ENCODE measurements at places on chromosomes 7 and 10. TPM values are rescaled to one million over a fixed set of nuclear protein-coding genes. Genes with fewer than 3 reads are reported as not detected.

- DNase-seq = no peak
Measured at GRCh38 chr7:84256571-84256971, 62.0 kb upstream of the SEMA3A start.

- DNase-seq = no peak
Measured at GRCh38 chr10:109647627-109648026, 275.7 kb downstream of the XPNPEP1 start.

DNA sequence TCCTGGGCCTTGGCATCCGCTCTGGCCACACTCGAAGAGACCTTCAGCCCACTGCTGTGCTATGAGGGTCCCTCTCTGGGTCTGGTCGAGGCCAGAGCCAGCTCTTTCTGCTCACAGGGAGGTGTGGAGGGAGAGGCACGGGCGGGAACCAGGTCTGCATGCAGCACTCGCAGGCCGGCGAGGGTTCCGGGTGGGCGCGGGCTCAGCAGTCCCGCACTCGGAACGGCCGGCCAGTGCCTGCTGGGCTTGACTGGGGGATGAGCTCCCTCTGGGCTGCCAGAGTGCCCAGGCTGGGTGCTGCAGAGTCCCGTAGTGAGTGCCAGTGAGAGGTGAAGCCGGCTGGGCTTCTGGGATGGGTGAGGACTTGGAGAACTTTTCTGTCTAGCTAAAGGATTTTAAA, 882.7 kb downstream of the XPNPEP1 start:
- DNase-seq = no peak

HOXA10 gene
- 14.6 TPM for total RNA-seq

LRRC18 gene
- not detected for total RNA-seq

ZNF467 gene
- total RNA-seq = 2.5 TPM

DNA sequence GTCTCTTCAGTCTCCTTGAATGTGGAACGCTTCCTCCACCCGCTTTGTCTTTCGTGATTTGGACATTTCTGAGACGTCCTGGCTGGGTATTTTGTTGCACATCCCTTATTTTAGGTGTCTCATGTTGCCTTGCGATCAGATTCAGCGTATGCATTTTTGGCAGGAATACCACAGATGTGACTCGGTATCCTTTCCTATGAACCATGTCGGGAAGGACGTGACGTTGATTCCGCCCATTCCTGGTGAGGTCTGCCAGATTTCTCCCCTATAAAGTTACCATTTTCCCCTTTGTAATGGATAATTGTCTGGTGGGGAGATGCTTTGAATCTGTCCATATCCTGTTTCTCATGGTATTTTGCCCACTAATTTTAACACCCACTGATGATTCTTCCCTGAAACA, 49.6 kb downstream of the RBM17 start:
- DNase-seq = no peak

CUL1 gene
- total RNA-seq = 75.3 TPM

DNA sequence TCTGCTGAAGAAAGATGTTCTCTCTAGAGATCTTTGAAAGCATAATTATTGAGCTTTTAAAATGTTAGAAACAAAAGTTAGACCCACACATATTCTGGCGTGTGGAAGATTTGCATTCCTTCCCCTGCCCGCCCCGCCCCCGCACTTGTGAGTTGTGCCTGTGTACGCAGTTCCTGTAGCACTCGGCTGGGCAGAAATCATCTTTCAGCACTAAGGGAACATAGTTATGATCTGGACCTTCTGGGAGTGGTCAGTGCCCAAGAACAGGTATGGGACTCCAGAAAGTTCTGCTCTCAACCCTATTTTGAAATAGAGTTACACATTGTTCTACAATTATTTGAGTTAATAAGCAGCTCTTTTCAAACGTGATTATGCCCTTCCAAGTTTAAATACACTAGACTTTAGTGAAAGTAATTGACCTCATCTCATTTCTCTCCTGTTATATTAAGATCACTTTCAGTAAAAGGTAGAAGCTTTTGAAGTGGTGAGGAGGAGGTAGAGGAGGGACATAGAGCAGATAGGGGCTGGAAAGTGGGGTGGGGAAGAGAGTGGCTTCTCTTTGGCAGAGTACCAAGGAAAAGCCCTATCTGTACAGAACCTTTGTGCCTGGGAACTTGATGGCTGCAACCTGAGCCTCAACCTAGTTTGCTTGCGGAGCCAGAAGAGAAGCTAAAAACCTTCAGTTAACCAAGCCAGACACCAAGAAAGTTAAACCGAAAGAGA, 5.7 kb downstream of the BLVRA start:
- no peak for DNase-seq

PLA2G12B gene
- not detected for total RNA-seq

GRCh38 chr10:34292194-34292565, 522.9 kb downstream of the PARD3 start:
- DNase-seq = no peak

DNA sequence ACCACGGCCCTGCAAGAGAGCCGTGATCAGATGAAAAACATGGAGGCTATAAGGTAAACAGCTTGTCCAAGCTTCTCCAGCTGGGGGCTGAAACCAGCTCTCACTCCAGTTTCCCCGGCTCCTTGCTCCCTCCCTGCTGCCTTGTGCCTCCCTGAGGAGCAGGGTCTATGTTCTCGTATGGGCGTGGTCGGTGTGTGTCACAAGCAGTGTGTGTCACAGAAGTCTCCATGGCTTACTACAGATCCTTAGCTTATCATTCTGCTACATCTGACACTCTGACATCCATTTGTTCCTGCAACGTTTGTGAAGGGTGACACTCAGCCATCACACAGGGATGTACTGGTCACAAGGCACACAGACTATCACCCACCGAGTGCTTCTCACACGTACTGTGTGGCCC, 54.6 kb downstream of the CSGALNACT2 start:
- no peak for DNase-seq

NXPH1 gene
- total RNA-seq = 0.13 TPM

CCDC6 gene
- 19.4 TPM for total RNA-seq

GRCh38 chr7:158067219-158067930, 520.2 kb downstream of the PTPRN2 start:
- DNase-seq = no peak

GRCh38 chr10:88091490-88092061, 228.2 kb downstream of the PTEN start:
- DNase-seq = no peak

EIF3A gene
- total RNA-seq = 147 TPM

All from myocyte (in vitro differentiated cells).